GOT3 (cell line): ENCODE measurements at places on chromosomes 6 and 20.

DNA sequence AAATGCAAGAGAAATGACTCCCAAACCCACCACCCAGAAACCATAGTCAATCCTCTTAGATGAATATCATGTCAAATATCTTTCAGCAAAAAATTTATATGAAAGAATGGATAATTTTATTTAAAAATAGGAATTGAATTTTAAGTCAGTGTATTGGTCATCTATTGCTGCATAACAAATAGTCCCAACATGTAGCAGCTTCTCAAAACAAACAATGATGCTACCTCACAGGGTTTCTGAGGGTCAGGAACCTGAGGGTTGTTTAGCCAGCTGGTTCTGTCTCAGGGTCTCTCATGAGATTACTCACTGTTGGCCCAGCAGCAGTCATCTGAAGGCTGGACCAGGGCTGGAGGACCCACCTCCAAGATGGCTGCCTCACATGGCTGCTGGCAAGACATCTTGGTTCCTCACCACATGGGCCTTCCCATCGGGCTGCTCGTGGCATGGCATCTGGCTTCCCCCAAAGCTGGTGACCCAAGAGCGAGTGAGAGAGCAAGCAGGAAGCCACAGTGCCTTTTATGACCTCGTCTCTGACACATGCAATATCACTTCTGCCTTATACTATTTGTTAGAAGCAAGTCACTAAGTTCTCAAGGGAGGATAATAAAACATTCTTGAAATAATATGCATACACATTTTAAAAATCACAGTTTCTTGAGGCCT lies 36.3 kb downstream of the BANF2 start:
- no peak for DNase-seq

DNA sequence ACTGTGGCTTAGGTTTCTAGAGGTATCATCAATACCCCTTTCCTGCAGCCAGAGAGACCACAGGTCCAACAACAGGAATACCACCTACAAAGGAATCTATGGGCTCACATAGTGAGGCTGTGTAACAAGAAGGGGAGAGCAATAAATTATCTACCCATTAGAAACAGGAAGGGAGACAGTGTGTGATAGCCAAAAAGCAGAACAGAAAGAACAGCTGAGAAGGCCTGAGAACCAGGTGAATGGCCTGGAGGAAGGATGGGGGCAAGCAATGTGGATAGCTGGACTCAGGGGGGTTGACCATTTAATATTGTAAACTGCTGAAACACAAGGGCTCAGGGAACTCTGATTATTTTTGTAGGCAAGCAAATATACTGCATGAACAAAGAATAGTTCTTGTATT lies 628.2 kb downstream of the COL12A1 start:
- no peak for DNase-seq

GRCh38 chr20:14444106-14444505 lies 106.7 kb upstream of the FLRT3 start:
- DNase-seq = no peak

DNA sequence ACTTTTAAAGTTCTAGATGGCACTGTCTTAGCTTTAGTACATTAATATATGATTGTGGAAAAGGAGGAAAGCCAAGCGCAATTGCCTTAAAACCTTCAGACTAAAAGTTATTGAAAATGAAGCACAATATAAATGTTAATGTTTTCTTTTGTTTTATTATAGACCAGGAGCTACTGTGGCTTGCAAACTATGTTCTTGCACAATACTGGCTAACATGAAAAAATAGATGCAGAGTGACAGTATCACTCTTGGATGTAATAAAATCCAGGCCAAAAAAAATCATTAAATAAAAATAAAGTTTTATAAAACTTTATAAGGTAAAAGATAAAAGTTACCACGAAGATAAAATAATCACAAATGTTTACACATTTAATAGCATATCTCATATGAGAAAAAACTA lies 18.3 kb upstream of the PLN start:
- no peak for DNase-seq

GRCh38 chr20:35773154-35773751 lies 1.4 kb downstream of the PHF20 start:
- DNase-seq = no peak

DNA sequence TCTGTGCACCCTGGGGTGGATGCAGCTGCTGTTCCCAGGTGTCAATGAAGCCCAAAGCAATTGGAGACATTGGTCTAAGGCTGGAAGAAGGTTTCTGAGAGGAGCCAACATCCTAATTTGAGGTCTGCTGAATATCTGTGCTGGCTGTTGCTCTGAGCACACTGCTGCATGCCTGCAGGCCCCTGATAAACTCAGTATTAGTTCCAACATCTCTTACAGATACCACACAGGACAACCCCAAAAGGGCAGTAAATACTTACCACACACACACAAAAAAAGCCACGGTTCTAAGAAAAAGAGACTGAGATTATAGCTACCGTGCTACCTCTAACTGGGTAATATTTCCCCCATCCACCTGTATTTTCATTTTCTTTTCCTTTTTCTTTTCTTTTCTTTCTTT lies 164.3 kb upstream of the SOX4 start:
- DNase-seq = no peak

DNA sequence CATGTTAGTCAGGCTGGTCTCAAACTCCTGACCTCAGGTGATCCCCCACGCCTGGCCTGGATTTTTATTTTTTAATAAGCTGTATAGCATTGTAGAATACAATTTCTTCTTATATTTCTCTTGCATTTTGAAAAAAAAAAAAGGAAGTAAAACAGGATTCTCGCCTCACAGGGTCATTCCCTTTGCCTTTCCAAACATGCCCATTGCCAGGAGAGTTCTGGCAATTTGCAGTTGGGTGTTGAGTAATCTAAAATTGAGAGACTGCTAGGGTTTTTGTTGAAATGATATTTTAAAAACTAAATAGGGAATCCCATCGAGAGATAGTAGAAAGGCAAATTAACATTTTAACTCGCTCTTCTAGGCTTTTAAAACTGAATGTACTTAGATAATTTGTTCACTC lies 196.1 kb downstream of the JARID2 start:
- DNase-seq = no peak

DNA sequence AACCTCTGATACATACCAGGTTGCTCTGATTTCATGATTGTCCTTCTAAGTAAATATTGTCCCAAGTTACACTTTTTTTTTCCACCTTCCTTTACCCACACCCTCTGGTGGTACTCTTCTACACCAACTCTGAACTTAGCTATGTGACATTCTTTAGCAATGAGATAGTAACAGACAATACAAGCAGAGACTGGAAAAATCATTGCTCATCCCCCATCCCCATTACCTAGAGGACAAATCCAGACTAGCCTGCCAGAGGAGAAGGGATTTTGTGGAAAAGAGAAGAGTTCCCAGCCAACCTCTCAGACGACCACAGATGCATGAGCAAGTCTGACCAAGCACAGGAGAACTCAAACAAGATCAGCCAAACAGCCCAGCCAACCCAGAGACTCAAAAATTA lies 32.8 kb upstream of the TFAP2B start:
- no peak for DNase-seq

DNA sequence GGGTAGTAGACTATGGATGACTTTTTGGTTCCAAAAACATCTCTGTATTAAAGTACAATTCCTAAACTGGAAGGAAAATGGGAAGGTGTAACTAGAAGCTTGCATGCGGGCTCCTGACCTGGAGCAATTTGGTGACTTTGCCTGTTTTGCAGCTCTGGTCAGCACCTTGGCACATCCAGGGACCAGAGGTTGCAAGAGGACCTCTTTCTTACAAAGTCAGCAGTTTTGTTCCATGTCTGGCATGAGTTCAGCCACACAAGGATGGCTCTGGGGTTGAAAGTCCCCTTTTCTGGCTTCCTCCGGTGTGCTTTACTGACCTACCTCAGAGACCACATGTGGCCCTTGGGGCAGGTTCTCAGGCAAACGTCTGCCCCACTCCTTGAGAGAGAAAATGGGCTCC lies 22.7 kb upstream of the CD93 start:
- no peak for DNase-seq

GRCh38 chr6:144344646-144345045 lies 59.5 kb downstream of the UTRN start:
- no peak for DNase-seq

DNA sequence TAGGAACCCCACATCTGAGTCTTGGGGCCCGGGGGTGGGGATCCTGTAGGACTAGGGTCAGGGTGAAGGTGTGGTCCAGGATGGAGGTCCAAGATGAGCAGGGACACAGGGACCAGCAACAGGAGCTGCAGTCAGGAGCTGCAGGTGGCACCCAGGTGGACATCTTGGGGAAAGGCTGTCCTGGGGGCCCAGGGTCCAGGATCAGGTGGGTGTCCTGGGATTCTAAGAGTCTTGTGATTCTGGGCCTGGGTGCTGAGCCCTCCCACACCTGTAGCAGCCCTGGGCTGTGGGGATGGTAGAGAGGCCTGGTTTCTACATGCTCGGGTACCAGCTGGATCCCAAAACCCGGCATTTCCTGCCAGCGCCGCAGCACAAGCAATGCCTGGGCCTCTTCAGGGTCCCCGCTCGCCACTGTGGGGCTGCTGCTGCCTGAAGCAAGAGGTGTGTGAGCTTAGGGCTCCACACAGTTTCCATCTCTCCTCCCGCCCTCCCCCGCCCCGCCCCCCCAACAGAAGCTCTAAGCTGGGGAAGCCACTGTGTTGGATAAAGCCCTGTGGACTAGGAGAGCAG lies 20.7 kb downstream of the ERGIC3 start:
- no peak for DNase-seq

DNA sequence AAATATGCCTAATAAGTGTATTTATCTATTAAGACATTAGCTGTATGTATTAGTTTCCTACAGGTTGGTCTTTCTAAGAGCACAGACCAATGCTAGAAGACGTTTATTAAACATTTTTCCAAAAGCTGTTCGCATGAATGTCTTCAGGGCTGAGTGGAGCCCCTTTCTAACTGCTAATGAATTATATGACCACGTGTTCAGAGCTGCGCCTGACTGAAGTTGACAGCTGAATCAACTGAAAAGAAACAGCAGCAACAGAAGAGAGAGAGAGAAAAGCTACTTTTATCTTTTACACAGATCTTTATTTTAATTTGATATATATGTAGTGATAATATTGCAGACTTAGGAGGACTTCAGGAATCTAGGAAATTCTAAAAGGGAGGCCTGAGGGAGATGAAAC lies 75.2 kb upstream of the ARID1B start:
- DNase-seq = no peak

- no peak for DNase-seq
Measured at GRCh38 chr20:19961293-19961692, 55.9 kb upstream of the NAA20 start.

DNA sequence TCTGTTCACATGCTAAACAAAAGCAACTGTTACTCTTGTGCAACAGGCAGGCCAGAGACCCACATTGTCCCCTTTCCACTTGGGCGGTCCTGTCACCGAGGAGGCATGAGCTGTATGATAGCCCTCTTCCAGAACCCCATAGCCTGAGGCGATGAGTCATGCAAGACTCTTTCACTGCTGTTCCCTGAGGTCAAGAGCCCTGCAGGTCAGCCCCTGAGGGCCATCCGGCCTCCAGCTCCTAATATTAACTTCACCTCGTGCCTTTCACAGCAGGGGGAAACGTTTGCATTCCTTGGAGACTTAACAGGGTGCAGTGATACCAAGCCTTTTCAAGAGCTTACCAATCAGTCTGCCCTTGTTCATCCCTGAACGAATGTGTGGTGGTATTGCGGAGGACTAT lies 253.3 kb upstream of the ECI2 start:
- DNase-seq = no peak

DNA sequence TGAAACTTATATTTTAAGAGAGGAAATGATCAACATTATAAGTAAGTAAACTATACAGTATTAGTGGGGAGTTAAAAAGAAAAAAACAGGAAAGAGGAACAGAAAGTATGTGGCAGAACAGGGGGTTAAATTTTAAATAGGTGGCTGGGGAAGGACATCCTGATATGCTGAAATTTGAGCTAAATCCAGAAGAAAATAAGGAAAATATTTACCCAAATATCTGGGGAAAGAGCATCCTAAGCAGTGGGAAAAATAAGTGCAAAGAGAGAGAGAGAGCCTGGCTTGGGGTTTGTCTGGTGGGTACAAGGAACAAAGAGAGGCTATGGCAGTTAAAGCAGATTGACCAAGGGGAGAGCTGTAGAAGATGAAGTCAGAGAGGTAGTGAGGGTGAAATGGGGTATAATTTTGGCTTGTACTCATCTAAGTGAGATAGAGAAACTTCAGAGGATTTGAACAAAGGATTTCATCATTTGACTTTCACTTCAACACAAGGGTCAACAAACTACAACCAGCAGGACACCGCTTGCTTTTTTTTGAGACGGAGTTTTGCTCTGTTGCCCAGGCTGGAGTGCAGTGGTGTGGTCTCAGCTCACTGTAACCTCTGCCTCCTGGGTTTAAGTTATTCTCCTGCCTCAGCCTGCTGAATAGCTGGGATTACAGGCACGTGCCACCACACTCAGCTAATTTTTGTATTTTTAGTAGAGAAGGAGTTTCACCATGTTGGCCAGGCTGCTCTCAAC lies 328.4 kb upstream of the CNR1 start:
- DNase-seq = no peak
